ENCODE measurements at places on chromosomes 16 and 17. TPM values are rescaled to one million over a fixed set of nuclear protein-coding genes. Genes with fewer than 3 reads are reported as not detected.

OMG gene
- total RNA-seq: 0.11 TPM

KRTAP4-5 gene
- total RNA-seq: not detected

SLC5A2 gene
- total RNA-seq: not detected

TNFRSF17 gene
- 6.2 TPM for total RNA-seq

- no peak overlapping the region for H3K27ac ChIP-seq
- DNase-seq: no peak
- no peak overlapping the region for H3K4me3 ChIP-seq
- no peaks in the 10 kb centered on the region for H3K36me3 ChIP-seq
These were observed 470.3 kb downstream of the TMEM114 start for GRCh38 chr16:8120001-8120400.

DNA sequence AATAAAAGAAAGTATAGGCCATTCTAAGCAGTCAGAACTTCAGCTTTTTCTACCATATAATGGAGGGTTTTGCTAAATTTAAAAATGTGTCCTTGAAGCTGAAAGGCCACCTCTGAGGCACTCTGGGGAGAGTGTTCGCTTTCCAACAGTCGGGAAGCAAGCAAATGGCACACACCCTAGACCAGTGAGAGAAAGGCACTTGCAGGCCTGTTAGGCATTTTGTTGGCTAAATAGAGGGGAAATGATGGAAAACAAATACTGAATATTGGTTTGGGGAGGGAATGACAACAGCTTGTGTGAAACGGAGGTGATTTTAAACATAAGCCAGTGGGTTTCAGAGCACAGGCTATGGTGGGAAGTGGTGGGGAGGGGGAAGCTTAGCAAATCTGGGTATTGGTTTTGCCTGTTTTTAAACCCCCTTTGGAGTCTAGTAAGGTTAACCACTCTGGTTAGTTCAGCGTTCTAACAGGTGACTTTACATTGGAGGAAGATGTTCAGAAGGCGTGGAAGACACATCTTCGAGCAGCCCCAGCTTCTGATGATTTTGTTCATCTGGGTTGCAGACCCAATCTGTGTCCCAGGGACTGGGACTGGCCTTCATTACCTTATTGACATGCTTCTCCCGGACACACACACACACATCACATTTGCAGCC is 90.5 kb downstream of the PRKCA start:
- no peaks in the 10 kb centered on the region for H3K27me3 ChIP-seq
- peaks cover 7% of the 10 kb centered on the region for H3K4me1 ChIP-seq
- DNase-seq: no peak
- no peaks in the 10 kb centered on the region for H3K36me3 ChIP-seq
- H3K27ac ChIP-seq: no peak overlapping the region

DNA sequence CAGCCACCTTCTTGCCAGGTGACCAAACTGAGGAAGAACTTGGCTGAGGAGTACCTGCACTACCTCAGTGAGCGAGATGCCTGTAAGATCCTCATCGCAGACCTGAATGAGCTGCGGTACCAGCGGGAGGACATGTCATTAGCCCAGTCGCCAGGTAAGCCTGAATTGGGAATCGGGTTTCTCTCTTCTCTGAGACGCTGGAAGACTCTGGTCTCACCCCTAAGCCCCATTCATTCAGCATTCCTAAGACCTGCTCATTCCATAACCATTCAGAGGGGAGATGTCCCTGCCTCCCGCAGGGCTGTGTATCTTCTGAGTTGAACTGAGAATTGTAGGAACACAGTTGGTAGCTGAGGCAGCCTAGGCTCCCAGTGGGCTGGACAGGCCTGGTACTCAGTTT is 17.0 kb upstream of the THAP11 start:
- no peak overlapping the region for H3K4me3 ChIP-seq
- no peaks in the 10 kb centered on the region for H3K36me3 ChIP-seq
- H3K27ac ChIP-seq: no peak overlapping the region
- H3K27me3 ChIP-seq: no peaks in the 10 kb centered on the region

- no peaks in the 10 kb centered on the region for H3K36me3 ChIP-seq
- DNase-seq: no peak
- H3K27me3 ChIP-seq: no peaks in the 10 kb centered on the region
- no peak overlapping the region for H3K27ac ChIP-seq
These were observed 36.3 kb downstream of the PITPNC1 start for GRCh38 chr17:67413388-67413787.

All from Karpas-422 (cell line).